ENCODE measurements at places on chromosomes 12 and 14.

DNA sequence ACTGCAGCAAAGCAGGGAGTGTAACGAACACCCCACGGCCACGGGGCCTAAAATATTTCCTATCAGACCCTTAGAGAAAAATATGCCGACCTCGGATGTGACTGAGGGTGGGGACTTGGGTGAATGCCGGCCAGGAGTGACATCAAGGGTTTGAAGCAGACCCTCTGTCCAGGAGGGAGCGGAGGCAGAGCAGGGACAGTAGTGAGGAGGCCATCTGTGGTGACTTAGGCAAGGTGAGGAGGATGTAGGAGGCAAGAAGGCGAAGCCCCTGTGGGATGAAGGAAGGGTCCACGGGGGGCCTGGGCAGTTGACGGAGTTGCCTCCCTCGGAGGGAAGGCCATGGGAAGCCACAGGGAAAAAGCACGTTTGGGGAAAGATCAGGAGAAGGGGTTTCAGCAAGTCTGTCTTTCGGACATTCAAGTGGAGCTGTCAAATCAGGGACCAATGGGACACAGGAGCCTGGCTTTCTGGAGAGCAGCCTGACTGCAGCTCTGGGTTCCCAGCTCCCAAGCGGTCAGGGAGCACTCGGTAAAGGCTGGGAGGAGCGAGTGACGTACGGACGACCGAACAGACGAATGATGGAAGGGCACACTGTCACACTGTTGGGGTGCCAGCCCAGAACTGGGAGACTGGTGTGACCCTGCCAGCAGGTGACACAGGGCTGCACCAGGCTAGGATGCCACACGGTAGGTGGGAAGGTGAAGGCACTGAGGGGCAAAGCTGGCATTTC, 74.3 kb downstream of the MOK start:
- DNase-seq = no peak

GRCh38 chr14:79186523-79186922, 1016.4 kb downstream of the NRXN3 start:
- DNase-seq = no peak

DNA sequence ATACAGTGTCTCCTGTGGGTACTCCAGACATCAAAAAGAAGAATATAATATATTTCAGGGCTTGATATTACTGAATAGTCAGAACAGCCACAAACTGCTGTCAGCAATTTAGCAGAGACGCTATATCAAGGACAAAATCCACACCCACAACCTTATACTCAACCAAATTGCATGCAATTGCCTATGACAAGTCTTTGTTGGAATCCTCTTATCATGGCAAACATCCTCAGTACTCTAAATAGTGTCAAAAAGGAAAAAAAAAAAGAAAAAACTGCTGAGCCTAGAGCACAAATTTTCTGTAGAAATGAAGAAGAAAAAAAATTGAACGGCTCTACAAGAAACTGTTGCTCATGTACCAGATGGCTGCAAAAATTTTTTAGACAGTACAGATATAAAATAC, 485.7 kb downstream of the TMTC2 start:
- DNase-seq = no peak

DNA sequence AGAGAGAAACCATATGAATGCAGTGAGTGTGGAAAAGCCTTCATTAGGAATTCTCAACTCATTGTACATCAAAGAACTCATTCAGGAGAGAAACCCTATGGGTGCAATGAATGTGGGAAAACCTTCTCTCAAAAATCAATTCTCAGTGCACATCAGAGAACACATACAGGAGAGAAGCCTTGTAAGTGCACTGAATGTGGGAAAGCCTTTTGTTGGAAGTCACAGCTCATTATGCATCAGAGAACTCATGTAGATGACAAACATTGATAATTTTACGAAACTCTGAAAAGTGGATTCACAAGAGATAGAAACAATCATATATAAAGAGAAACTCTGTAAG, 22.9 kb downstream of the ZNF268 start:
- DNase-seq = no peak

GRCh38 chr14:101202627-101203404, 299.3 kb upstream of the RTL1 start:
- DNase-seq = no peak

DNA sequence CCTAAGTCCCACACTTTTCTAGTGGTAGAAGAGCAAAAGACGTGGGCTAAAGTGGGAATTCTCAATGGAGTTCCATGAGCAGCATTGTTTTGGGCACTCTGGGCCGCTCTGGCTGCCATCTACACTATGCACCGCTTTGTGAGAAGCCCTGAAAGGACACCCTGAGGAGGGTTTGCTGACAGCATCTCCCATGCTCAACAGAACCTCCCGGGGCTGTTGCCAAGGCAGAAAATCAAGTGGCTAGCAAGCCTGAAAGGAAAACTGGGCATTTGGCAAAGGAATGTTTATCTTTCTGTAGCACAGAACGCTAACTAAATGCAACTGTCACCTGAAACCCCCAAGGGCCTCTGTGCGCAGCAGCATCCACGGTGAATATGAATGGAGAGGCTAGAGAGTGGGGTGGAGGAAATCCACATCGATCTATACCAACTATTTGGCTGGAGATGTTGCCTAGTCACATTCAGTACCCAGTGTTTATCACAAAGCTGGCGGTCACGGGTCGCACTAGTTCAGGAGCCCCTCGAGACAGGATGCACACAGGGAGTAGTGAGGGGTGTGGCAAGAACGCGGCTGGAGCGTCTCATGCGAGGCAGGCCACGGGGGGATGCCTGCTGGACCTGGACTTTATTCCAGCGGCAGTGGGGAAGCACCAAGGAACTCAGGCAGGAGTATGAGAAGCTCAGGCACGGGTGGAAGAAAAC, 14.2 kb downstream of the APPL2 start:
- no peak for DNase-seq

DNA sequence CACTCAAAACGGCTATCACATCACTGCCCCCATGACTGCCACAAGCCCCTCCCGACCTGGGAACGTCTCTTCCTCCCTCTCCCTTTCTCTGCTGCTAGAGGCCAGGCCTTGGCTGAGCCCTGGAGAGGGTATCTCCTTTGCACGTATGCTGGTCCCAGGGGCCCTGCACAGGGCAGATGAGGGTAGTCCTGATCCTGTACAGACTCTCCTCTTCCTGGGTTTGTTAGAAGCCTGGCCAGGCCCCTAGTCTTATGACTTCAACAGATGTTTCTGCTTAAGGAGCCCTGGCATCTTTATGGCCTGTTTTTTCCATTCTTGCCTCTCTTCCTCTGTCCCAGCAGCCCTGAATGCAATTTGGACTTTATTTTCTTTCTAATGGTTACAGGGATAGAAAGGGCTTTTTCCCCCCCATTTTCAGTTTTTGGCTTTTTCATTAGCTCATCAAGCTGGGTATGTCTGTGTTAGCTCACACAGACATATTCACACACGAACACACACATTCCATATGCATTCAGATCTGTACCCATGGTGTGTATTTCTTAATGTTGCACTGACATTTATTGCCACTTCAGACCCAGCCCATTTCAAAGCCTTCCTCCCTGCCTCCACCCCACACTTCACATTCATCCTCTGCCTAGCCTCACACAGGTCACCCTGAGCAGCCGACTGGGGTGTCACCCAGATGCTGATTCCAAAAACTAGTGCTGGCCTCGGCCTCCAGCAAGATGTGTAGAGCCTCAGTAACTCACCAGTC, 203.2 kb downstream of the ZFP36L1 start:
- DNase-seq = no peak

DNA sequence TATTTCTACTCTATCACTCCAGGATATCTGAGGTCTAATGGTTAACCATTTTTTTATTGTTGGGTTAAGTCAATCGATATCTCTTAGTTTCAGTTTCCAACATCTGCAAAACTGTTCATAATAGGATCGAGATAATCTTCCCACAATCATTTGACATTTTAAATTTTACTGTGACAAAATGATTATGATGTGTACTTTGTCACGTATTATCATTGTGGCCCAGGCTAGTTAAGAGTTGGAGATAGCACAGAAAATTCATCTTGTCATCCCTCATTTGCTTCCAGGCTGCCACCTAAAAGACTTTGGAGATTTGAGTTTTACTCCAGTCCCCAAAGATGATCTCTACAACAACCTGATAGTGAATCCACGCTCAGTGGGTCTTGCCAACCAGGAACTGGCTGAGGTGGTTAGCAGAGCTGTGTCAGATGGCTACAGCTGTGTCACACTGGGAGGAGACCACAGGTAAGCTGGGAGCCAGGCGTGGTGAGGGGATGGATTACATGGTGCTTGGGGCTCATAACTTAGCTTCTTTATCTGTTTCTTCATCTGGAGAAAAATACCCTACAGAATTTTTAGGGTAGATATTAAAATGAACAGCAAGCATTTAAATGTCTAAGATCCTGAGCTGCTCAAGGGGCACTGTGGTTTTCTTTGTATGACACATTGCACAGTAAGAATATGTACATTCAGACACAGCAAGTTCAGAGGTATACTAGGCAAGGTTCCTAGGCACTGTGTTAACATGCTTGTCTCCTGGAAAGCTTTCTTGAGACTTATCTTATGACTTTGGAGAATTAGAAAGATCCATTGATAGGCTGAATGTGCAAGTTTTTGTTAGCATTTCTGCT, 22.4 kb downstream of the ARG2 start:
- no peak for DNase-seq

DNA sequence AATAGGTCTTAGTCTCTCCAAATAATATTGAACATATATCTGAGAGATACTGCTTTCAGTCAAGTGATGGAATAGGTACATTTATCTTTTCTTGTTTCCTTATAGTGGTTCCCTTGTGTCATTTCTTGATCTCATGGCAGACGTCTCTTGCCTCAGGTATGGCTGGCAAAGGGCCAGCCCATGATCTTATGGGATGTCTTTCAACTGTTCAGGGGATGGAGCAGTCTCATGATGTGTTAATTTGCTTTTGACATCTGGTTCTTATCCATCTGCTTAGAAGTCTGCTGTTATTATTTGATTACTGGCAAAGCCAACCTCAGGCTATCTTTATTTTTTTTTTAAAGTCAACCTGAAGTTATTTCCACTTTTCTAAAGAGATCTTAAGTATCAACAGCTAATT, 262.9 kb downstream of the TMEM117 start:
- DNase-seq = no peak

DNA sequence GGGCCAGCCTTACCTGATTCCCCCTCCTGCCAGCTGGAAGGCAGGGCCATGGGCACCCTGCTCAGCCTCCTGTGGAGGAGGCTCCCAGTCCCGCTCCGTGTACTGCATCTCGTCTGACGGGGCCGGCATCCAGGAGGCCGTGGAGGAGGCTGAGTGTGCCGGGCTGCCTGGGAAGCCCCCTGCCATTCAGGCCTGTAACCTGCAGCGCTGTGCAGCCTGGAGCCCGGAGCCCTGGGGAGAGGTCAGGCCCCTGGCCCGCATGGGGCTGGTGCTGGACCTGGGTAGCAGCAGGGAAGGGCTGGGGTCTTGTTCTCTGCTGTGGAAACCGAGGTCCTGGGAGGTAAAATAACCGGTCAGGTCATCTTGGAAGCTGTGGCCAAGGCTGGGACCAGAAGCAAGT, 16.4 kb downstream of the PAPLN start:
- DNase-seq = no peak

DNA sequence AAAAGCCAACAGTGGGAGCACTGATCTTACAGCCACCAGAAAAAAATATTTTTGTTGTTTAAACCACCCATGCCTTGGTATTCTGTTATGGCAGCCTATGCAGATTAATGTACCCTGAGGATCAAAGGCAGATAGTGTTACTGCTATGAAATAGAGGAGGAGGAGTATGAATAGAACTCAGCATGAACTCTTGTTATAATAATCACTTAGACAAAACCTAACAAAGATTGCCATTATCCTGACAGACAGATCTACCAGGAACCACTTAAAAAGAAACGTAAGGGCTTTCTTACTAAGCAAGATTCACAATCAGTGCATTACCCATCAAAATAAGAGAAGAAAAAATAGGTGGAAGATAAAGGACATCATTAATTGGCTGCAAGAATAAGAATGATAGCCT, 558.3 kb downstream of the GALC start:
- DNase-seq = no peak

- no peak for DNase-seq
These were observed 17.3 kb downstream of the TMEM132D start for GRCh38 chr12:129886541-129886940.

GRCh38 chr12:98403385-98403784, 112.0 kb upstream of the TMPO start:
- no peak for DNase-seq

- peak; percentile 84 for DNase-seq
These were observed 21.4 kb upstream of the VSX2 start for GRCh38 chr14:74217672-74218448.

GRCh38 chr12:4026020-4026358, 152.8 kb upstream of the PARP11 start:
- DNase-seq = no peak

DNA sequence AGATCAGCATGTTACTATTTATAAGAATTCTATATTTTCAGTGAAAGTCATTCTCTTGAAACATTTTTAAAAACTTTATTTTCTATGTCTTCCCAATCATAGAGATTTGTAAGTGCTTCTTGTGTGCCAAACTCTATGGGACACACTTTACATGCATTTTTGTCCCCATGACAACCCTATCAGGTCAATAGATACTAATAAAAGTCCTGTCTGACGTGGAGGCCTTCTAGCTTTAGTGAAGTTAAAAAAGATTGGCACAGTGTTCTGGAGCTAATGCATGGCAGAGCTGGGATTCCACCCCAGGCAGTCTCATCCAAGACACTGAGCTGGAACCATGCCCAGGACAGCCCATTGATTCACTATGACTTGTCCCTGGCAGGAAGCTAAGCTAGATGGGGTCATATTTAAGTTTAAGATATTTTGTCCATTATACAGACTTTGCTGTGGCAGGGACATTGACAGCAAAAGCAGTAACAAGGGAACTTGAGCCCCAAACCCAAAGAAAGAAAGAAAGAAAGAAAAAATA, 28.1 kb downstream of the TTC6 start:
- DNase-seq = peak; percentile 64

GRCh38 chr12:53564941-53565340, 57.7 kb upstream of the NPFF start:
- DNase-seq = no peak

GRCh38 chr14:49105956-49106355, 480.2 kb downstream of the RPS29 start:
- DNase-seq = no peak

DNA sequence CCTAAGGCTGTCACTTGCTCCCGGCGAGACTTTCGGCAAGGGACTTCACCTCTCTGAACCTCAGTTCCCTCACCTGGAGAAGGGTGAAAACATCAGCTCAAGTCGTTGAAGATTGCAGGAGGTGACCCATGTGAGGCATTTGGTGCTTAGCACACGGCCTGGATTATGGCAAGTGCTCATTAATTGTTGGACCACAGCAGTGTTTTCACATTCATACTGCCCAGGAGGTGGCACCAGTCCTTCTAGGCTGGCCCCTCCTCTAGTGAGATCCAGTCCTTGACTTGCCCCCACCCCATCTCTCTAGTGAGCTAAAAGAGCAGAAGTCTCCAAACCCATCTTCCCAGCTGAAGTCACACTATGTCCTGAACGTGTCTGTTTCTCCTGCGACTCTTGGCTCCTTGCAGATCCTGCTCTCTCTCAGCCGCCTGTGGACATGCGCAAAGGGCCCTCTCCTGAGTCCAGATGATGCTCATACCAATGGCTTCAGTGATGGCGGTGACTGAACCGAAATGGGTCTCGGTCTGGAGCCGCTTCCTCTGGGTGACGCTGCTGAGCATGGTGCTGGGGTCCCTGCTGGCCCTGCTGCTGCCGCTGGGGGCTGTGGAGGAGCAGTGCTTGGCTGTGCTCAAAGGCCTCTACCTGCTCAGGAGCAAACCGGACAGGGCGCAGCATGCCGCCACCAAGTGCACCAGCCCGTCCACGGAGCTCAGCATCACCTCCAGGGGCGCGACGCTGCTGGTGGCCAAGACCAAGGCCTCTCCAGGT, 1.6 kb downstream of the FICD start:
- DNase-seq = no peak

GRCh38 chr12:24379433-24379832, 430.0 kb upstream of the SOX5 start:
- DNase-seq = no peak

GRCh38 chr14:101410126-101410525, 151.2 kb upstream of the DIO3 start:
- DNase-seq = no peak

Measured in T47D (cell line).